ENCODE measurements at places on chromosomes 12 and 14.
A peak's percentile ranks its signal among the peaks of the same experiment; 100 is the strongest.

GRCh38 chr12:103169-103981, 36.8 kb downstream of the IQSEC3 start:
- no peak for DNase-seq

DNA sequence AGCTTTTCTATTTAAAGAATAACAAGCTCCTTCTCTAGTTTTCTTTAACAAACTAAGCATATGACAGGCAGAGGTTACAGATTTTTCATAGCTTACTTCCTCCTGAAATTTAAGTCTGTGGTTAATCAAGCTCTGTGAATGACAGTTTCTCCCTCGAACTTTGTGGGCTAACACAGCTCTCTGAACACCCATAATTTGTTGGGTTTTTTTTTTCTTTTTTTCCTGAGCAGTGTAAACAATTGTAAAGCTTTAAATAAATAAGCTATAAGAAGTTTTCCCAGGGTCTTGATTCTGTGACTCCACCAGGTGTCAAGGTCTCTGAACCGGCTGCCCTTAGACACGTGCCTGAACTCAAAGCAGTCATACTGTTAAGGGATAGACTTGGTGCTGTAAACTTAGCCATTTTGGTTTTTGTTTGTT, 128.1 kb upstream of the AMIGO2 start:
- DNase-seq: no peak

DNA sequence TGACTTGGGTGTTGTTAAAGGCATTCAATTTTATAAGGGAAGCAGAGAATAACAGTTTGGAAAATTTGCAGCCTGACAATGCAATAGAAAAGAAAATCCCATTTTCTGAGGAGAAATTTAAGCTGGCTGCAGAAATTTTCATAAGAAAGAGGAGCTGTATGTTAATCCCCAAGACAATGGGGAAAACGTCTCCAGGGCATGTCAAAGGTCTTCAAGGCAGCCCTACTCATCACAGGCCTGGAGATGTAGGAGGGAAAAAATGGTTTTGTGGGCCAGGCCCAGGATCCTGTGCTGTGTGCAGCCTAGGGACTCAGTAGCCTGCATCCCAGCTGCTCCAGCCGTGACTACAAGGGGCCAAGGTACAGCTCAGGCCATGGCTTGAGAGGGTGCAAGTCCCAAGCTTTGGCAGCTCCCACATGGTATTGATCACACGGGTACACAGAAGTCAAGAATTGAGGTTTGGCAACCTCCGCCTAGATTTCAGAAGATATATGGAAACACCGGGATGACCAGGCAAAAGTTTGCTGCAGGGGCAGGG, 846.4 kb downstream of the C12orf50 start:
- DNase-seq: no peak

DNA sequence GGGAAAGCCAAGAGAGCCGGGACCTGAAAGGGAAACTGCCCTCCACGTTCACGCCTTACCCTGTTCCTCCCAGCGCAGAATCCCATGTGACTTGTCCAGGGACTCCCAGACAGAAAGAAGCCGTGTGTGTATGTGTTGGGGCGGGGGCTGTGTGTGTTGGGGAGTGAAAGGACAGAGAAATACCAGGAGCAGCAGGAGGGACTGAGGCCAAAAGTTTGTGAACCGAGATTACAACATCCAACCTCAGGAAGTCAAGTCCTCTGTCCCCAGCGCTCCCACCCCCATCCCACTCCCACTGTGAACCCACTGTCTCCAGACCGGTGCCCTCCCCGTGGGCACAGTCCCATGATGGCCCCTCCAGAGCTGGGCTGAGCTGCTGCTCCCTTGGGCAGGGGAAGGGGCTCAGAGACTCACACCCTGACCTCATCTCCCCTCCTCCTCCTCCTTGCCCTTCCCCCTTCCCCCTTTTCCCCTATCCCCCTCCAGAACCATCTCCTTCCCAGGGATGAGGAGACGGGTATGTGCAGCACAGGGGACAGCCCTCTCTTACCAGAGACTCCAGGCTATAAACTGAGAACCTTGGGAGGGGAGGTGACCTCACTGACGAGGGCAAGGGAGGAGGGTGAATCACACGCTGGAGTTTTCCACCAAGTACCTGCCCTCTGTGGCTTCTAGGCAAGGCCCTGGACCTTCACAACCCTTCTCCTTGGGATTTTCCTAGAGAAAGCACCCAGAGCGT, at the start of gene SLC6A12:
SLC6A12 (minus strand) TSS at position 155 of the 739 bp plus-strand sequence. CDS start 4,171 bp downstream, outside the sequence.
- DNase-seq: no peak

- no peak for DNase-seq
Observed at GRCh38 chr12:20211541-20211940, 156.8 kb upstream of the PDE3A start.

GRCh38 chr12:94326727-94327126, 132.9 kb downstream of the CEP83 start:
- no peak for DNase-seq

DNA sequence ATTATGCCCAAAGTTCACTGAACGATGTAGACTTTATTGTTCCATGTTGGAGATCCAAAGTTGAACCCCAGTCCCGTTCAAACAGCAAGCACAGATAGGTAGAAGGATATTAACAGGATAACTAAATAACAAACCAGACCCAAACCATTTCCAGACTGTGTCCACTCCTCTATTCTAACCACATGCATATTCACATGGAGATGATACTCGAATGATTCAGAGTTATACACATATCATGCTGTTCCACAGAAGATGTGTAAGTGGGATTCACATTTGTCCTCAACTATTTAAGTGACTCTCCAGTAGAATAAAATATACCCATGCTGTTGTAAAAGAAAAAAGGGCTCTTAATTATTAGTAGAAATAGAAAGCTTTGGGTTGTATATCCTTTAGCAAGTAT, 185.9 kb downstream of the ITPR2 start:
- DNase-seq: no peak

GRCh38 chr12:128783129-128783574, 40.6 kb downstream of the SLC15A4 start:
- no peak for DNase-seq

GRCh38 chr12:122878780-122879612, 16.9 kb downstream of the VPS37B start:
- DNase-seq: no peak

GRCh38 chr12:58172433-58173073, 231.2 kb downstream of the ATP23 start:
- DNase-seq: no peak

- DNase-seq: peak; percentile 20
Observed at GRCh38 chr12:15146585-15146984, 74.6 kb downstream of the RERG start.

DNA sequence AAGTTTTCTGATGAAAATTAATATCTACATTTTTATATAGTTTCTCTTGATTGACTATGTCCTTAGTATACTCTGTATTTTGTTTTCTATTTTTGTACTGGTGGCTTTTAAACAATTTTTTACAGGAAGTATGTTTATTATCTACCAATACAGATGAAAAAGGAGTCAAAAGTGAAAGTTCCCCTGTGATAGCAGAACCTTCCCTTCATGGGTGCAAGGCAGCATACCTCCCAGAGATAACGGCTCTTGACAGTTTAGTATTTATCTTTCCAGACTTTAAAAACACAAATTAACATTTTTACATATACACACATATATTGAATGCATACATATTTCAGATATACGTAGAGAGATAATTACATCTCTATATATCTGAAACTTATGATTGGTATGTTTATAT, 17.1 kb upstream of the FAM234B start:
- DNase-seq: no peak

GRCh38 chr12:6068227-6068626, 56.2 kb downstream of the VWF start:
- no peak for DNase-seq

GRCh38 chr14:104148433-104149277, 10.3 kb downstream of the KIF26A start:
- DNase-seq: no peak

DNA sequence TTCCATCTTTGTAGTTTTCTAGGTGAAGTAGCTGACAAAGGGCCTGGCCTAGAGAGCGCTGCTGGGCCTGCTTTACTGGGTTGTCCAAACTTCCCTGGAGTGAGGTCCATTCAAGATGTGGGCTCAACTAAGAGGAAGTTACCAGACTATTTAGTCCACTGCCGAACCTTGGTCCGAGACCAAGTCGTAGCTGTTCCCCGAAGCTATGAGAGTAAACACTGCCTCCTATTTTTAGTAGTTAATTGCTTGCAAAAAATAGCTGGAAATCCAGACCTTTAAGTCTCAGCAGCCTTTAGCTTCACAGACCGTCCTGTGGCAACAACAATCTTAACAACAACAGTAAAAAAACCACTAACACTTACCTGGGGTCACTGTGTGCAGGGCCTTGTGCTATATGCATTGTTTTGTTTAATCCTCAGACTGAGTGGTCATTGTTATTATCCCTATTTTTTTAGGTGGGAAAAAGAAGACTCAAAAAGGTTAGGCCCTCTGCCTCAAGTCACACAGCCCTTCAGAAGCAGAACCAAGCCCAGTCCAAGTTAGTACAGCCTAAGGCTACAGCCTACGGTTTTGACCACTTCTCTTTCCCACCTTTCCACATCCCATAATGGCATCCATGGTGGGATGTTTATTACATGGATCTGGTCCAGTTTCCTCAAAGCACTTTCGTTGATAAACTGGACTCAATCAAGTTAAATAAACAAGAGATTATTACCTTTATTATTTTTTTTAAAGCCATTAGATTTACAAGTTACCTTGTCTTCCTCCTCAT, 30.6 kb downstream of the SOCS2 start:
- no peak for DNase-seq

GRCh38 chr12:108685469-108686260, 45.7 kb downstream of the CORO1C start:
- no peak for DNase-seq

GRCh38 chr12:104414581-104415341, 42.0 kb upstream of the CHST11 start:
- peak; percentile 93 for DNase-seq

DNA sequence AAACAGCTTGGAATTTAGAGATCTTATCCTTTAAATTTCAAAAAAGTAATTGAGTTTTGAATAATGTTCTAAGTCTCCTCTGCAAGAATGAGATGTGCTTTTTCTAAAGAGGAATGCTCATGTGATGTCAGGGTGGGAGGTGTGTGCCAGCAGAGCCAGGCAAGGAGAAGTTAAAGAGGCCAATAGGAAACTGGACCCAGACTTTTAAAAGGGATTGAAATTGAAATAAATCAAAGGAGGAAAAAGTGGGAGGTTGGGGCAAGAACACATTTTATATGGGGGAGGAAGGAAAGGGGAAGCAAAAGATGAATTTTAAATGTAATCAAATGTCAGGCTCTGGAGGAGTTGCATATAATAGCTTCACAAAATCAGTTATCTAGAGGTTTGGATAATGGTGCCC, 126.1 kb downstream of the FIGNL2 start:
- DNase-seq: no peak

GRCh38 chr14:100470523-100470897, 116.7 kb downstream of the BEGAIN start:
- no peak for DNase-seq

DNA sequence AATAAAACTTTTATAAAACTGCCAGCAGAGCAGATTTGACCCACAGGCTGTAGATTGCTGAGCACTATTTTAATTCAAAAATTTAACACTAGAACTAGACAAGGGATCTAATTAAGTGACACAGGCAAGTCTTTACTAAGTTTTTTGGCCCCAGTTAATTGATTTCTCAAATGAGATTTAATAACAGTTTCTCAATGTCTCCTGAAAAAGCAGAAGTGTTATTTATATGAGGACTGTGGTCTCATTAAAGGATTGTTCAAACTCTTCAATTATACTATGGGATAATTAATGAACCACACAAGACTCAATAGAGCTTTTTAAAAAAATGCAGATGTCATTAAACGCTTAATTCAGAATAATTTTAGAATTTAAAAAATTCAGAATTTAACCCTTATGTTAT, 1.9 kb downstream of the HEATR5A start:
- no peak for DNase-seq

DNA sequence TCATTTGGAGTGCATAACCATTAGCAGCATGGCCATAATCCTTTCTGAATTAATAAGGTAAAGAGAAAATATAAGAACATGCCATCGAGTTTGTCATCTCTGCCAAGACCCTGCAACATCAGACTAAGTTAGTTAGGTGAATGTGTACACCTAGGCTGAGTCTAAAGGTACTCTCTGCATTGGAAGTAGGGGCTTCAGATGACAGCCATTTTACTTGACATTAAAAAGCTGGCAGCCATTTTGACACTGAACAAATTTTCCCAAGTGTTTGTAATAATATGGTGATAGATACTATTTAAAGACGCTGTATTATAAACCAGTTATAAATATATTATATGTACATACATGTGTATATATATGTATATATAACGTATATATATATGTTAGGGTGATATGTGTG, 79.0 kb downstream of the SUDS3 start:
- no peak for DNase-seq

GRCh38 chr12:54744590-54744989, 96.4 kb upstream of the DCD start:
- DNase-seq: no peak

- DNase-seq: no peak
Observed at GRCh38 chr12:24954261-24954660, 5.4 kb upstream of the BCAT1 start.

DNA sequence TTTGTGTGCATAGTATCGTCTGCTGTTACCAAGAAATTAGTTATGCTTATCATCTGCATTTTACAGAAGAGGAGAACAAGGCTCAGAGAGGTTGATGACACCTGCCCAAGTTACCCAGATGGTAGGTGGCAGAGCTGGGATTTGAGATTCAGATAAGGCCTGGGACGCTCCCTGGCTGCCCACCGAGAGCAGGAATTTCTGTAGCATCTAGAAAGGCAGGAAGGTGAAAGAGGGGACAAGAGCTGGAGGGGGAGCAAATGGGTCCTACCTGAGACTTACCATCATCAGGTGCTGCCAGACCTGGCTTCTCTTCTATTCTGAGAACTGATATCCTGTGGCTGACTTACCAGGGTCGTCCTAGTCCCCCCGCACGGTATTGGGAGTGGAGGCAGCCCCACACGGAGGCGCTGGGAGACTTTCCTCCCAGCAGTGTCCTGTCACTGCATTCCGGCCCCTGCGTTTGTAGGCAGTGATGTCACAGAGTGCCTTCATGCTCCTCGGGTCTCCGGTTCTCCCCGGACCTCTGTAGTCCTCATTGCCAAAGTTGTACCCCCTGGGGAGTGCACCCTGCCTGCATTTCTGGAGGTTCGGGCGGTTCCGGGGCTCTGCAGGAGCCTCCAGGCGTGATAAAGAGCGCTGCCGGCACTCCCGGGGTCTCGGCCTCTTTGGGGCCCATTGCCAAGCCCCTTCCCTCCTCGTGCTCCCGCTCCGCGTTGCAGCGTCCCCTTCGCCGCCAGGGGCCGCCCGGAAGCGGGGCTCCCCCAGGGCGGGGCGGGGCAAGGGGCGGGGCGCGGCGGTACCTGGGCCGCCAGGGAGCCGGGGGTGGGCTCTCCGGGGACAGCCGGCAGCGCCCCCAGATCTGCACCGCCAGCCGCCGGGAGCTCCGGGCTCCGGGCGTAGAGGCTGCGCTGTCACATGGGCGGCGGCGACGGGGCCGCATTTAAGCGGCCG, at the start of gene CABP1:
CABP1 (plus strand) TSS at position 856 of the 951 bp plus-strand sequence; CDS start at position 916, 60 bp downstream.
- DNase-seq: peak; percentile 64

GRCh38 chr12:2735432-2735831, 59.3 kb upstream of the FKBP4 start:
- DNase-seq: no peak

GRCh38 chr12:119375883-119376190, 41.3 kb downstream of the CCDC60 start:
- DNase-seq: no peak

Measured in ELF-1 (cell line).